ENCODE measurements at places on chromosomes 12 and 14. TPM values are rescaled to one million over a fixed set of nuclear protein-coding genes. Genes with fewer than 3 reads are reported as not detected.
A peak's percentile ranks its signal among the peaks of the same experiment; 100 is the strongest.

BLTP3B gene
- total RNA-seq = 13.3 TPM

KLHDC1 gene
- 1.4 TPM for total RNA-seq

RFLNA gene
- not detected for total RNA-seq

ST8SIA1 gene
- 8.9 TPM for total RNA-seq

CFAP54 gene
- 1.8 TPM for total RNA-seq

CLEC14A gene
- not detected for total RNA-seq

MTRFR gene
- 15.3 TPM for total RNA-seq

ZNF891 gene
- total RNA-seq = 0.43 TPM

DNA sequence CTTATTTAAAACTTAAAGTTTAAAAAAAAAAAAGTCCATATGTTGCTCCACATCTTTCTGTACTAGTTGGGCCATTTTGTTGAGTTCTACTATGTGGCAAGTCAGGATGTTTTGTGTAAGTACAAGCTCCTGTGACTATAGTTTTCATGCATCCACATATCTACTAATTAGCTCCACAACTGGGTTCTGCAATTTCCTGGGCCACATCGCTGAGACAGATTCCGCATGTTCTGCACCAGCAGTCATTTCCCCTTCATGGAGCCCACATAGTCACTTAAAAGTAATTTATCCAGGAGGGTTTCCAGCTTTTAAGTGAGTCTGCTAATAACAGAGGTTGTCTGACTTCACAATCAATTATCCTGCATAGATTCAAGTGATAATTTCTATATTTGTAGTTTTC, 461.4 kb downstream of the ZFP36L1 start:
- DNase-seq = no peak

DNA sequence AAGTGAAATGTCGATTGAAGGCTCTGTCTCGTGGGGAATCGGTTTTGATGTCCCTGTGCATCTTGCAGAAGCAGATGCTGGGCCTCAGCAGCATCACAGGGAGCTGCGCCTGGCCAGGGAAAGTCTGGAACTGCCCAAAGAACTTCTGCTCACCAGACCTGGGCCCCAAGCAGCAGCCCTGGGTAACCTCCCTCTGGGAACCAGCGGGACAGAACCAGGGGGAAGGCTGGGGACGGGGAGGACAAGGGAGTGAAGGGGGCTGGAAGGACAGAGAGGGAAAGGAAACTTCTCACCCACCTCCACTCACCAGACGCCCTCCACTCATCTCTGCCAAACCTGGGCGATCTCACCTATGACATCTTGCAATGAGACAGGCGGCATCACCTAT, 26.8 kb upstream of the C14orf180 start:
- DNase-seq = no peak

GRCh38 chr12:46147144-46147543, 121.7 kb downstream of the SLC38A1 start:
- DNase-seq = no peak

GRCh38 chr14:90551070-90551704, 154.4 kb downstream of the CALM1 start:
- DNase-seq = no peak

DNA sequence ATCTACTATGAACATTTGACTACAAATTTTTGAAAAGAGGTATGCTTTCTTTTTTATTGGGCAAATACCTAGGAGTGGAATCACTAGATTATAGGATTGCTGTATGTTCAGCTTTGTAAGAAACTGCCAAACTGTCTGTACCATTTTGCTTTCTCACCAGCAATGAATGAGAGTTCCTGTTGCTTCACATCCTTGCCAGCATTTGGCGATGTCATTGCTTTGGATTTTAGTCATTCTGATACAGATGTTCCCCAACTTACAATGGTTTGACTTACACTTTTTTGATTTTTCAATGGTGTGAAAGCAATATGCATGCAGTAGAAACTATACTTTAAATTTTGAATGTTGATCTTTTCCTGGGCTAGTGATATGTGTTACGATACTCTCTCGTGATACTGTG, 328.7 kb downstream of the RAD51B start:
- no peak for DNase-seq

DNA sequence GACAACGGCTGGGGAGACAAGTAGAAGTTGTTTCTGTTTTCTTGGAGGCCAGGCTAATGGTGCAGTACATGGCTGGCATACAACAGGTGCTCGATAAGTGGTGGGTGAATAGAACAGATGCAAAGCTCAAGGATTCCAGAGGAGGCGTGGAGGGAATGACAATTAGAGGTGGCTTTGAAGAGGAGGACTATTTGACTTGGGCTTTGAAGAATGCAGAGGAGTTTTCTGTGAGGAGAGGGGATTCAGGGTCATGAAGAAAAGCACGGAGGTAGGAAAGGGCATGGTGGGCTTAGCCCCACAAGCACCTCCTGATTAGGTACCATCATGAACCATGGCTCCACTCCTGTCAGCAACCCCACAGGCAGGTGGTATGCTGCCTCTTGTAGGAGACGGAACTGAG, 142.3 kb downstream of the RBM19 start:
- no peak for DNase-seq

GRCh38 chr12:117671734-117672133, 297.1 kb downstream of the KSR2 start:
- no peak for DNase-seq

DNA sequence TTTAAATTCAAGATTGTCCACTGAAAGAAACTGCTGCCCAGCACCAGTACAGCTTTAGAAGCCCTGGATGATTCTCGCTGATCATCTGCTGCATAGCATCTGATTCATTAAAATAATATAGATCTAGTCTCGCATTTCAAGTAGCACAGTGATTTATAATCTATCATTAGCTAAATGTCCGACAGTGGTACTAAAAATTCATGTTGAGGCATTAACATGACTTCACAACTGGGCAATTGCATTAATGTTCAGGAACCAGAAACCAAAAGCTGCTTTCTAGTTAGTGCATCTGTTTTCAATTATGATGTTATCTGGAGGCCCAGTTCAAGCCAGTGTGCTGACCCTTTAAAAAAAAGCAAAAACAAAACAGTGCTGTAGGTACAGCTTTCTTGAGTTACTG, 1987.2 kb upstream of the SEL1L start:
- peak; percentile 6 for DNase-seq

DNA sequence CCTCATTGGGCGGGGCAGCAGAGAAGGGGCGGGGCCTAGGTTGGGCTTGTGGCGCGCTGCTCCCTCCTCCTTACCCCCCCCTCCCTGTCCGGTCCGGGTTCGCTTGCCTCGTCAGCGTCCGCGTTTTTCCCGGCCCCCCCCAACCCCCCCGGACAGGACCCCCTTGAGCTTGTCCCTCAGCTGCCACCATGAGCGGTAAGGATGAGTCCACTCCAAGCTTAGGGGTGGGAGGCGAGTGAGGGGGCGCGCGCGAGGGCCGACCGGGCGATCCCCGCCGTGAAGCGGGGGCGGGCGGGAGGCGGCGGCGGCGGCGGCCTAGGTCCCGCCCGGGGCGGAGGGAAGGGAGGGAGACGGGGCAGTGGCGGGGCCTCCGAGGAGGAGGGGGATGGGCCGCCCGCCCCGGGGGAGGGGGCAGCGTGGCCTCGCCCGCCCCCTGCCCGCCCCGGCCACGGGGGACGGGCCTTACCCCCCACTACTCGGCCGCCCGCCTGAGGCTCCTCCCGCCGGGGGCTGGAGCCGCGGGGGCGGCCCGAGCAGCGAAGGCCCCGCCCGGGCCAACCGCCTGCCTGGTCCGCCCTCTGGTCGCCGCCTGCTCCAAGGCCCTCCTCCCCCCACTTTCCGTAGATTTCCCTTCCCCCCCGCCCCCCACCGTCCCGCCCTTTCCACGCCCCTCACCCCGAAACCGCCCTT, at the start of gene SP1:
Gene SP1, plus strand, starts transcription at position 73 of the 690 bp plus-strand sequence. Its CDS starts 116 bp downstream, at position 189.
- peak; percentile 77 for DNase-seq

DNA sequence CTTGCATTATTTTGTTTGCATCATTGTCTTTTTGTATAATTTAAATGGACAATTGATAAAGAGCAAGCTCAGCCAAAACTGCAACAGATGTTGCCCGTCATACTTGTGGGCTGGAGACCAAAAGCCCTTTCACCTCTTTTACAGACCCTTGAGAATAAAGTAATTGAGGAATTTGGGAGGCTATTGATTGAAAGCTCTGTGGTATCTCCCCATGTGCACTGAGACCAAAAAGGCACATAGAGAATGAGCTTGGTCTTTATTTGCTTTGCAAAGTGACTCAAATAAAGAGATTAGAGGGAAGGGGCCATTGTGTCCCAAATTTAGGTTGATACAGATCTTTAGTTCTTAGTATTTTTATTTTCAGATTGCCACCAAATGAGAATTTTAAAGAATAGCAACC, 617.6 kb downstream of the TRHDE start:
- no peak for DNase-seq

DNA sequence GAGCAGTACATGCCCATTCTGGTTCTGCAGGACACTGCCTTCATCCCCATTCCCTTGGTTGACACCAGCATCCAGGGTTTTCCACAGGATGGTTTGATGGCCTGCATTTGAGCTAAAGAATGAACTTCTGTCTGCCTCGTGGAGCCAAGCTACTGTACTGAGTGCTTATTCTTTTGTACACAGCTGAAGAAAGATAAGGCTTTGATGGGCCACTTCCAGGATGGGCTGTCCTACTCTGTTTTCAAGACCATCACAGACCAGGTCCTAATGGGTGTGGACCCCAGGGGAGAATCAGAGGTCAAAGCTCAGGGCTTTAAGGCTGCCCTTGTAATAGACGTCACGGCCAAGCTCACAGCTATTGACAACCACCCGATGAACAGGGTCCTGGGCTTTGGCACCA, 23.7 kb downstream of the BCL2L14 start:
- DNase-seq = no peak

GRCh38 chr14:63924375-63924774, 71.6 kb downstream of the SYNE2 start:
- no peak for DNase-seq

DNA sequence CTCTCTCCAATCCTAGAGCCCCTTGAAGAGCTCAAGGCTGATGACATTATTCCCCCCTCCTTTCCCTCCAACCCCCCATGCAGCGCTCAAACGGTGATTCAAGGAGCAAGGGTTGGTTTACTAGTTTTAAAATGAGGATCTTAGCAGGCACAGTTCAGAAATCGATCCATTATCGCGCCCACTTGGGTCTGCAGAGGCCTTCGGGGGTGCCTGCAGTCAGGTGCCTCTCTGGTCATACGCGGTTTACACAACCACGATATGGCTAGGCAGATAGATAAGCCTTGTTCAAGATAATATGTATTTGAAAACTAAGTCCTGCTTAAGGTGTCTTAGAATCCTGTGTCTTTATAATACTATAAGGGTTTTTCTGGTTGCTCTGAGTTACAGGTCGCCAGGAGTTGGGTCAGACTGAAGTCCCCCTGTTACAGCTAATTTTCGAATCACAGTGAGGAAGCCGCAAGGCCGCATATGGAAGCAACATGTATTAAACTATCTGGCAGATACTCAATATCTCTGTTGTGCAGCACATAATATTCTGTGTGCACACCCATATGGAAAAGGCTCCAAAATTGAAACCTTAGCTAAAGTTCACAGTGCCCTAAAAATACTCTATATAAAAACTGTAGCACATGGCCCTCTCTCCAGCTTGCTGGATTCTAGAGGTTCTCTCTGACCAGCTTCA, 10.0 kb downstream of the BHLHE41 start:
- DNase-seq = no peak

DNA sequence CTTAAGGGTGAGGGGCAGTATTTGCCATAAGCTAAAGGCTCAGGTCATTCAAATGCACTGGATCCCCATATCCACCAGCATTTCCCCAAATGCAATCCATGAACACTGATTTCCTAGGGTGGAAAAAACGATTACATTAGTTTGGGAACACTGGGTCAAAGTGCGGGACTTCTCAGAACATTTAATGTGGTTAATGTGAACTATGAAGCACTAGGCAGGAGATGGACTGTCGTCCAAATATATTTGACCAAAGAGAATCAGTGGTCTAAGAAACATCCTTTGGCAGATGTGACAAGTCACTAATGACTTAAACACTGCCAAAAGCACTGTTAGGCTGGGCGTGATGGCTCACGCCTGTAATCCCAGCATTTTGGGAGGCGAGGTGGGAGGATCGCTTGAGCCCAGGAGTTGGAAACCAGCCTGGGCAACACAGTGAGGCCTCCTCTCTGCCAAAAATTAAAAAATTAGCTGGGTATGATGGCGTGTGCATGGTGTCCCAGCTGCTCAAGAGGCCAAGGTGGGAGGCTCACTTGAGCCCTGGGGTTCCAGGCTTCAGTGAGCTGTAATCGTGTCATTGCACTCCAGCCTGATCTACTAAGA, 205.4 kb downstream of the CALM1 start:
- no peak for DNase-seq

DNA sequence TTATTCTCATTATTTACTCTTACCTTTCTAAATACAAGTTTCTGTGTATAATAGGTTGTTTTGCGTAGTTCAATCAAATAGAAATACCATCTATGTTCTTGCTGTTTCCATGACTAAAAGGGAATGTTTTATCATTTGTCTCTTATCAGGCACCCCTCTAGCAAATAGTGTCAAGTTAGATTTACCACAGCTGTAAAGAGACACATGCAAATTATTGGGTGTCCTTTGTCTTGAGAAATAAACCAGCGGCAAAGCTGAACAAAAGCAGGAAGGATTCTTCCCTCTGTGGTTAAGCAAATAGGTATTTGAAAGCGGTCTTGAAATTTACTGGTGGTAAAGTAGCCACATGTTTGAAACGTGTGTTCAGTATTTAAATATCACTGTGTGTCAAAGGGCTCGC, 405.9 kb downstream of the TMTC2 start:
- no peak for DNase-seq

DNA sequence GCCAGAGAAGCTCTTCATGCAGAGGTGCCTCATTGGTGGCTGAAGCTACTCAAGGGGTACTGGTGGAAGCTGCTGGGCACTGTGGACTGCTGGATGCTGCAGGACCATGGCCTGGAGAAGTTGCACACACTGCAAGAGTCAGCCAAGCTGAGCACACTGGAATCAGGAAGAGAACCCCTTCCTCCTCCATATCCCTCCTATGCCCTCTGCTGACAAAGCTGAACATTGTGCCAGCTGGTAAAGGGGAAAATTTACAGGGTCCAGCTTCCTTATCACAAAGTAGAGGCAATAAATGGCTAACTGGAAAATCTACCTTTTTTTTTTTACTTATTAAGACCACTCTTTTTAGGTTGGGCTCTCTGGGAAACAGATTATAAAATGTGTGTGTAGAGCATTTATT, 6.5 kb downstream of the CCDC175 start:
- DNase-seq = no peak

- DNase-seq = peak; percentile 4
Observed at GRCh38 chr14:85241022-85241855, 288.7 kb upstream of the FLRT2 start.

DNA sequence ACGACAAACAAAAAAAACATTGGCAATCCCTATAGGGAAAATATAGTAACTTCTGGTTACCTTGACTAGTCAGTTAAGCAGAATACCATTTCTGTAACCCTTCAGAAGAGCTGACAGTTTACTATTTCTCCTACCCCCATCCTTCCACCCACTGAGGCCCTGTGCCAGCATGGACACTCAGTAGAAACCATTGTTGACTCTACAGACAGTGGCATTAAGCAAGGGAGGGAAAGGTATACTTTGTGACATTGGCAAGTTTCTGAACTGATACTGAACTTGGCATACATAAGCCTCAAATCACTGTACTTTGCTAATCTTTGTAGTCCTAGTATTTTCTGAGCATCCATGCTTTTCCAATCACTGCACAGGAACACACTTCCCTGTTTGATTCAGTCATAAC, 33.4 kb upstream of the VSX2 start:
- no peak for DNase-seq

Data from H4 (cell line).